ENCODE measurements at places on chromosomes 11 and 22.

DNA sequence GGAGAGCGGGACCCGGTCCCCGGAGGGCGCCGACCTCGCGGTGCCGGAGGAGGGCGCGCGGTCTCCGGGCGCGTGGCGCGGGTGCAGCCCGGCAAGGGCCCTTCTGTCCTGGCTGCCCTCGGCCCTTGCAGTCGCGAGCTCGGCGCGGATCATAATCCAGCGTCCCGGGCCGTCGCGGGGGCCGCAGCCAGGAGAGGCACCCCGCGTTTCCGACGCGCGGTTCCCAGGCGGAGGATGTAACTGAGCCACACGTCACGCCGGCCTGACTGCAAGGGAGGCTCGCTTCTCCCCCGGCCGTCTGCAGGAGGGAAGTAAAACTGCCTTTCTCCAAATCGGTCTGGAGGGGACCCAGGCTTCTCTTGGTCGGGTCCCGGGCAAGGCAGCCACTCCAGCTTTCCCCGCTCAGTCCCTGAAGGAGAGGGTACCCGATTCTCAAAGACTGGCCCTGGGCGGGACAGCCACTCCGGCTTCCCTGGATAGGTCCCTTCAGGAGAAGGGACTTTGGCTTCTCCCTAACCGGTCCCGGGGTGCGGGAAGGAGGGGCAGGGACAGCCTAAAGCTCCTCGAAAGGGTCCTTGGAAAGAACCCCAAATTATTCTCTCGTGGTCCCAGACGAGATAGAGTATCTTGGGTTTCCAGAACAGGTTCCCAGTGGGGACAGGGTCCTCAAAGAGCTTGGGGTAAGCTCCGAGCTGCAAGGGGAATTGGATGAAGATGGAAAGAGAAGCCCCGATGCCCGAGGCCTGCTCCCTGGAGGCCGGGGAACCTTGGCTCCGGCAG lies 836 bp downstream of the SPON1 start:
- peak; percentile 70 for DNase-seq

- DNase-seq, result no peak
Observed at GRCh38 chr11:28627690-28628255, 519.6 kb downstream of the METTL15 start.

DNA sequence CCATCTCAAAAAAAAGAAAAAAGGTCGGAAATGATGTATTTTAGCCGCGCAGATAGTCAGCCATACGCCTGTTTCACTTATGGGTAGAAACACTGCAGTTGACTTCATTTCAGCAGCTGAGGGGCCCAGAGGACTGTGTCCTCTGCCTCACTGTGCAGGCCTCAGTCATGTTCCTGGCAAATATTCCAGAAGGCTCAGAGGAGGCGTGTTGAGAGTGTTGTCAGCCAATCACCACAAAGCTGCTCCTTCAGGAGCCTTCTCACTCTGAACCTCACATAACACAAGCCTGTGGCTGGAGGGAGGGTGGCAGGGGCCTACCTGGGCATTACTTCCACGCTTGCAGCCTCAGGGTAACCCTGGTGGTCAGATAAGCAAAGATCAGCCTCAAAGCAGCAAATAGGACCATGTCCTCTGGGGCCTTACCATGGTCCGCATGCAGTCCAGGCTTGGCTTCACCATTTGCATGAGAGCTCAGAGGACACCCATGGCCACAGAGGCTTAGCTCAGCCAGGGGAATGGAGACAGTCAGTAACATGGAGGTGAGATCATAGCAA lies 17.3 kb upstream of the TREH start:
- DNase-seq, result no peak

DNA sequence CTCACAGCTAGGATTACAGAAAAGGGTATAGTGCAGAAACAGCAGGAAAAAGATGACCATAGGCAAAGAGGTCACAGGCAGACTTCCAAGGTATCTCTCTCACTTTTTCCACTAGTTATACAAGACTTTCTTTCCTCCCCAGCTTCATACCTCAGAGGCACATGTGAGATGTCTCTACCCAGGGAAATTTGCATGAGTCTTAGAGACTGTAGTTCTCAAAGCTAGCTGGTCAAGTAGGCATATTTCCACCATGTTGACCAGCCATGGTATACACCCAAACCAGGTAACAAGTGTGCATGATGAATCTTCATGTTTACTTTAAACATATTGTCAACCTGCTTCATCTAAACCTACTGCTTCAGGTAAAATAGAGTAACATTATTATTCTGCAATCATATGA lies 27.9 kb downstream of the PRMT3 start:
- DNase-seq, result no peak

DNA sequence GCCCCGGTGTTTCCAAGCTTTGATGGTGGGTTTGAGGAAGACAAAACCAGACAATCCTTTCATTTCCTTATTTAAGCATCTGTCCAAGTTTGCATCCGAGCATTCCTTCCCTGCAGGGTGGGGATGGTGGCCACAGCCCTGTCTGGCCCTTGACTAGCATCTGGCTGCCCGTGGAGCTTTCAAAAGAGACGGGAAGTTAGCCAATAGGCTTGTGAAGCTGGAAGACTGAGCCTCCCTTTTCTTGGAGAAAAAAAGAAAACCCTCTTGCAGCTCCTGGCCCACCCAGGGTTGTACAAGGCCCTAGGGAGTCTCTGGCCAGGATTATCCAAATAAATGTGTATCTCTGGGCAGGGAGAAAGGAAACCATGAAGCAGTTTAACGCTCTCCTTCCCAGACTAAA lies 60.6 kb downstream of the MICAL2 start:
- no peak for DNase-seq

DNA sequence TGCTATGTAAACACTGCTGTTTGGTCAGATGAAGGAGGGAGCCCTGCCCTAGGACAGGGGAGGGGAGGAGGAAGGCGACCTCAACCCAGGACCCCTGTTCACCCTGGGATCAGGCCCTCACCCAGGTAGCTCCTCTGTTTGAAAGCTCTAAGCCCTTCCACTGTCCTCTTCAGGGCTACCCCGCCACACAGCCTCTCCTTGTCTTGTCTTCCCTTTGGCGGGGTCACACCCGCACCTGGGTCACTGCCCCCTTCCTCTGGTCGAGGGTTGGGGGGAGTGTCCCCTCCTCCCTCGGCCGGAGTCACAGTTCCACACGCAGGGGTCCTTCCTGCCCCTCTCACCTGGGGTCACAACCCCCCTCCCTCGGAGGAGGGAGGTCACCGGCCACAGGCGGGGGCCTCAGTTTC lies 463 bp upstream of the PTPMT1 start:
- DNase-seq, result no peak

DNA sequence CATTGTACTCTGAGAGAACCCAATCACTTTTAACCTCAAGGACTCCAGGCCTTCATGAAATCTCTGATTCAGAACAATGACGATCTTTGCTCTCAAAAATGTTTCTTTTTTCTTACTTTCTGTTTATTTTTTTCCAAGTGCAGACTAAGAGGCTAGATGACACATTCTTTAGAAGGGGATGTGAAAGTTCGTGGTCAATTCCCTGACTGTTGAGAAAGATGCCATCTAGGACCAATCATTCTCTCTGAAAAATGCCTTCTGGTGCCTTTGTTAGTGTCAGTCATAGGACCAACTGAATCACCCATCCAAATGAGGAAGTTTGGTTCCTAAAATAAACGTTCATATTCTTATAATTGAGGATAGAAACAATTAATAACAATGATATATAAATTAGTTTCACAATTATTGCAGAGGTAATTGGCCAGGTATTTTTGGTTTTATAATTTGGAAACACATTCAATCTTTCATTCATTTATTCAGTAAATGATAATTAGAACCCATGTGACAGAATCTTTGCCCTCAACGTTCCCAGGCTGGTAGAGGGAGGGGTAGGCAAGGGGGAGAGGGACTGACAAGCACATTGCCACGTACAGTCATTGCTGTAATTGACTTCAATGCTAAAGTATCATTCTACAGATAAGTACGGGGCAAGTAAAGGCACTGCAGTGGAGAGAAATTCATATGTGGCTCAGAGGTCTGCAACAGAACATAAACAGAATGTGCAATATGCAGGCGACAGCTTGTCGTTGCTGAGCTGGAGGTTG lies 333.4 kb upstream of the MPPED2 start:
- no peak for DNase-seq
